ENCODE measurements at places on chromosomes 2 and 18.

GRCh38 chr18:79952996-79953559 is 1.6 kb upstream of the SLC66A2 start:
- DNase-seq = no peak

GRCh38 chr2:223599640-223600380 is 2.4 kb downstream of the SCG2 start:
- DNase-seq = peak; percentile 54

DNA sequence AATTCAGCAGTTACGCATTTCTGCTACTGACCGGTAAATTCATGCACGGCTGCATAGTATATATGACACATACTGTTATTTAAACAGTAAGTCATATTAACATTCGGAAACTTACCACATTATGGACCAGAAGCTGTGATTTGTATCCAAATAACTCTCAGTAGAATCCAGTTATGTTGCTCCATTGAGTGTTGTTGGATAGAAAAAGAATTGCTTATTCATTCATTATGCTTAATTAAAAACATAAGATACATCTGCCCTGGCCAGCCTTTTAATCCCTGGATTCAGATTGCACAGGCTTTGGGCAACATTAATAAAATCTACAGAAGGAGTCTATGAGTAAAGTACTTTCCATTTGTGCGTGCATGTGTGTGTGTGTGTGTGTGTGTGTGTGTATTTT is 111.3 kb downstream of the CPS1 start:
- DNase-seq = no peak

GRCh38 chr2:12243381-12243780 is 473.4 kb upstream of the TRIB2 start:
- DNase-seq = peak; percentile 21

- no peak for DNase-seq
Measured at GRCh38 chr2:241576293-241576654, 17.7 kb downstream of the BOK start.

DNA sequence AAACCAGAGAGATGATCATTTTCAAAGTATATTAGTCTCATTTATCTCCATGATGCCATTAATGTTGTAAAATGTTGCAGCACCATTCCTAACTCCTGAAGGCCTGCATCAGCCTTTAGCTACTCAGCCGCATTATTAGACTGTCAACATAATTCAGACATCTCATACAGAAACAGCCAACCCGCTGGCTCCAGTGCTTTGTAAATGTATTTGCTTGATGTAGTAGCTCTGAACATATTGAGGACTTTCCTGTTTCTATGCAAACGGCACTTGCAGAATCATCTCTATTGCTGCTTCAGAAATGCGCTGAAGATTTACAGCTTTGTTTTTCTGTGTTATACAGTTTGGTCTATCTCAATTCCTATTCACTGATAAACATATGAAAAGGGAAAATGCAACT is 372.2 kb downstream of the DSEL start:
- DNase-seq = no peak

DNA sequence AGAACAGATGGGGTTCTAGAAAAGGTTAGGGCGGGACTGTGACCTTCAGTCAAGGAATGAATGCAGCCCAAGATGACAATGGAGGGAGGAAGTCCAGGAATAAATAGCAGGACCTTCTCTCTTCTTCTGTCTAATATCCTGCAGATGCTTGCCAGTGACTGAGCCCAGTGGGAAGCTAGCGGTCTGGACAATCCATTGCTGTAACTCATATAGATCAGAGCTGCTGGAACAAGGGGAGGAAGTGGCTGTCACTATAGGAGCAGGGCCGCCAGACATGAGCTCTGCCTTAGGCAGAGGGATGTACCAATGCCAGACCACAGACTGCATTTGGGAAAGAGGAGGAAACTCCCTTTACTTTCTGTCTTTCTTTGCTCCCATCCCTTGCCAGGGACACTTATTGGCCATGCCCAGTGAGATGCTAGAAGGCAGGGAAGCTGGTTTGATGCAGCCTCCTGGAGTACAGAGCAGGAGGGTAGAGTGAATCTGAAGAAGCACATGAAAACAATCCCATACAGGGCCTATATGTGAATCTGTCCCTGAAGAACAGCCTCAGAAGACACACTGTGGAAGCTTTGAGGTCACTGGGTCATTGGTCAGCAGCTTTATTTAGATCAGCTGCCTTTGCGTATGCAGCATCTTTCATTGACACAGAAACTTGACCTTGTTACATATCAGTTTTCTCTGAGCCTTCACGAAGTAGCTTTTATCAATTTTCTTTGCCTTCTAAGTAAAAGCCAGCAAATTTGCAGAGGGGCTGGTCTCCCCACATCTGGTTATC is 65.4 kb downstream of the CCDC85A start:
- DNase-seq = peak; percentile 42

GRCh38 chr18:58863539-58864145 is 1.0 kb upstream of the ZNF532 start:
- peak; percentile 52 for DNase-seq

DNA sequence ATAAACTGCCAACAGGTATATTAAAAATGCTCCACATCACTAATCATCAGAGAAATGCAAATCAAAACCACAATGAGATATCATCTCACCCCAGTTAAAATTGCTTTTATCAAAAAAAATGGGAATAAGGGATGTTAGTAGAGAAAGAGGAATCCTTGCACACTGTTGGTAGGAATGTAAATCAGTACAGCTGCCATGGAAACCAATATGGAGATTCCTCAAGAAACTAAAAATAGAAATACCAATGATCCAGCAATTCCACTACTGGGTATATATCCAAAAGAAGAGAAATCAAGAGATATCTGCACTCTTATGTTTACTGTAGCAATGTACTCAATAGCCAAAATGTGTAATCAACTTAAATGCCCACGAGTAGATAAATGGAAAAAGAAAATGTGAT is 40.6 kb downstream of the ZRANB3 start:
- DNase-seq = peak; percentile 58

- DNase-seq = peak; percentile 55
Measured at GRCh38 chr2:42233976-42234441, 64.9 kb downstream of the EML4 start.

- no peak for DNase-seq
Measured at GRCh38 chr18:63617049-63617914, 26.8 kb downstream of the SERPINB4 start.

- DNase-seq = peak; percentile 86
Measured at GRCh38 chr2:29921560-29921915, at the start of gene ALK. Gene ALK (minus strand): TSS chr2:29921586. CDS start chr2:29920659, 927 bp downstream.

GRCh38 chr2:96931466-96931865 is 54.9 kb downstream of the FAM178B start:
- DNase-seq = no peak

DNA sequence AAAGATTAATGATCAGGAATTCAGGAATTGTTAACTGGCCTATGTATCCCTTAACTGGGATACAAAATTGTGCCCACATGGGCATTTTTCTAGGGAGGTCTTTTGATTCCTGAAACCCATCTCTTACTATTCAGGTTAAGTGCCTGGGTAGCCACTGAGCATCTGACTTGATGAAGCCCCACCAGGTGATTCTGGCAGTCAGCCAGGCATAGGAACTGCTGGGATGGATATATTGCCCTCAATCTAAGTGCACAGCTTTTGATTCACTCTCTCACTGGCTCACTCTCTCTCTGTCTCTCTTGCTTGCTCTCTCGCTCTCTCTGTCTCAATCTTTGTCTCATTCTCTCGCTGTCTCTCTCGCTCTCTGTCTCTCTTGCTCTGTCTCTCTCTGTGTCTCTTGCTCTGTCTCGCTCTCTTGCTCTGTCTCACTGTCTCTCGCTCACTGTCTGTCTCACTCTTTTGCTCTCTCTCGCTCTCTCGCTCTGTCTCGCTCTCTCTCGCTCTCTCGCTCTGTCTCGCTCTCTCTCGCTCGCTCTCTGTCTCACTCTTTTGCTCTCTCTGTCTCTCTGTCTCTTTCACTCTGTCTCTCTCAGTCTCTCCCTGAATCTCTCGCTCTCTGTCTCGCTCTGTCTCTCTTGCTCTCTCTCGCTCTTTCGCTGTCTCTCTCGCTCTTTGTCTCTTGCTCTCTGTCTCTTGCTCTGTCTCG is 22.3 kb downstream of the INPP1 start:
- no peak for DNase-seq

- no peak for DNase-seq
Measured at GRCh38 chr2:230130668-230131364, 62.1 kb upstream of the SLC16A14 start.

GRCh38 chr2:174023591-174024523 is 58.7 kb upstream of the SP3 start:
- DNase-seq = peak; percentile 74

GRCh38 chr2:203722411-203722810 is 16.0 kb downstream of the CD28 start:
- DNase-seq = peak; percentile 13

- DNase-seq = no peak
Measured at GRCh38 chr2:14387332-14387731, 245.2 kb upstream of the LRATD1 start.

GRCh38 chr18:79422022-79422782 is 26.5 kb downstream of the NFATC1 start:
- DNase-seq = peak; percentile 66

GRCh38 chr2:105972246-105972645 is 221.9 kb downstream of the UXS1 start:
- no peak for DNase-seq

- DNase-seq = no peak
Measured at GRCh38 chr2:238939521-238940403, 91.9 kb downstream of the TWIST2 start.

DNA sequence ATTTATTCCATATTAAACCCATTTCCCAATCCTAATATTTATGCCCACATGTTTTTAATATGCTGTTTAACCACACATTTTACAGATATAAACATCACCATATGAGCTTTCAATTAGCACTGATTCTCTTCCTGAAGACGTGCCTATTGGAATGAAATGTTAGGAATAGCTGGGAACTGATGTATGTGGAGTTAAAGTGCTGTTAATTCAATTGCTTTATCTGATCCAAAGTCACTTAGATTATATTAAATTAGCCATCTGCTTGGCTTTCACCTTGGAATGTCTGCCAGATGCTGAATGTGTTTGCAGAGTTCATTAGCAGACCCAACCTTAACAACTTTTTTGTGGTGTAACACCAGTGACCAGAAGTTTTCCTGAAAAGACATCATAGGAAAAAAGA is 942.9 kb upstream of the KLHL29 start:
- no peak for DNase-seq

DNA sequence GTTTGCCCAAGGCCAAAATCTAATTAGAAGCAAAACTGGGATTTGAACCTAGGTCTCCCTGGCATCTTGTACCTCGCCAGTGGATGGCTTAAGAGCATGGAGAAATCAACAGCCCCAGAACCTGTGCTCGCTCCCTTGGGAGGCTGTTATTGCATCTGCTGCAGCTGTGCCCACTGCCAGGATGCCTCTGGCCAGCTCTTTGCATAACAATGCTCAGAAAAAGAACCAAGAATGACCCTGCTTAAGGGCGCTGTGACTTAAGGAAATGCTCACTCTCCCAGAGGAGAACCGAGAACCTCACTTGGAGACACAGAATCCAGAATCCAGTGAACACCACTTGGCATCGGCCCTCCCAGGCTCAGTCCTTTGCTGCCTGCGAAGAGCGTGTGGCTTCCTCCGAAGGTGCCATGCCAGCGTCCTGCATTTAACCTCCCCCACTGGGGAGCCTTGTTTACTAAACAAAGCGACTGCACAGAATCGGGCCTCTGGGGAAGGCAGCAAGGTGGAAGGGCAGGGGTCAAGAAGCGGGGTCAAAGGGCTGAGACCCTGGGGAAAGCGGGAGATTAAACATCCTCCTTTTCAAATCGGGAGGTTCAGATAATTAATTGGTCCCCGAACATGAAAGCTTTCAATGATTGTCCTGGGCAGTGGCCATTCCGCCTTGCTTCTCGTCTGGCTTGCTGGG is 71.0 kb upstream of the BOD1L2 start:
- no peak for DNase-seq

DNA sequence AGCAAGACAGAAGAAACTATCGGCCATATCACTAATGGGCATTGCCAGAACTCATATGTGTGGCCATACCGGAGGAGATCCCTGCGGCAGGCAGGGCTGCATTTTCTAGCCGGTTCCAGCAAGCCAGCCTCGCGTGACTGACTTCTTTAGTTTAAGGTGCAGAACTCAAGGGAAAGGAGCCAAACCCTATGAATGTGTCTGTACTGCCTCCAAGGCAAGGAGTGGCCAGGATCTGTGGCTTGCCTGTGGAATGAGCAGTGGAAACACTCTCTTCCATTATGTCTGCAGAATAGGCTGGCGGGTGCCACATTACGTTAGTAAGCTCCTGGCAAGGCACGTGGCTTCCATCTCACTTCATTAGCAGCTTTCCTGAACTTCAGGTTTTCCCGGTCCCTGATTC is 137.6 kb downstream of the ATL2 start:
- peak; percentile 15 for DNase-seq

- DNase-seq = no peak
Measured at GRCh38 chr2:191360918-191361317, 115.7 kb downstream of the MYO1B start.

GRCh38 chr2:199606193-199606780 is 148.5 kb upstream of the SATB2 start:
- no peak for DNase-seq

DNA sequence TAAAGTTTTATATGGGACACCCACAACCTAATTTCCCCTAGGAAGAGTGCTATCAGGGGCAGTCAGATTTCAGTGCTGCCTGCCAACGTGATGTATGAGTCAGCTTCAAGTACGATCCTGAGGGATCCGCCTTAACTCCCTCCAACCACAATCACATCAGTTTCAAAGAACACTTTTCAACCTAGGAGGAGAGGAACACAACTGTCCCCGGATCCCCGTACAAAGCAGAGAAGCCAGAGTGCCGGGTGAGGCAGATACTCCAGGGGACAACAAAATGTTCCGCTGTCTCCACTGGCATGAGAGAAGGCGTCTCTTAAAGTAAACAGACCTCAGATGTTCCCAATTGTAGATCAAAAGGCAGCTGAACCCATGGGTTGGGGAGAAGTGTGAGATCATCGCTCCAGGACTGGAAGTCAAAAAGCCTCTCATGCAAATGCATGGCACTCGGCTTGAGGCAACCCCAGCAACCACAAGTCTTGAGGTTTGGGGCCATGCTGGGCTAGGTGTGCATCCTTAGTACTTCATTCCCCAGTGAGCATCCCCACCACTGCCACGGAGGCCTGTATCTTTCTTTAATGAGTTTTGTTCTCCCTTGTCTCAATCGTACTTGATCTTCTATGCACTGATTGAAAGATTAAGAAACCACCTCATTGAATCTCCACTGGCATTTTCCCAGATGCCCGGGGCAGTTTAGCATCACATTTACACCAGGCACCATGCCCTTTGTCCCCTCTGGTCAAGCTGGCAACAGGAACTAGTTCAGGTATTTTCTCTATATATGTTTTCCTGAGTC is 91.0 kb upstream of the CCBE1 start:
- peak; percentile 76 for DNase-seq
